AML-193 (cell line): ENCODE measurements at places on chromosomes 3 and 15.

DNA sequence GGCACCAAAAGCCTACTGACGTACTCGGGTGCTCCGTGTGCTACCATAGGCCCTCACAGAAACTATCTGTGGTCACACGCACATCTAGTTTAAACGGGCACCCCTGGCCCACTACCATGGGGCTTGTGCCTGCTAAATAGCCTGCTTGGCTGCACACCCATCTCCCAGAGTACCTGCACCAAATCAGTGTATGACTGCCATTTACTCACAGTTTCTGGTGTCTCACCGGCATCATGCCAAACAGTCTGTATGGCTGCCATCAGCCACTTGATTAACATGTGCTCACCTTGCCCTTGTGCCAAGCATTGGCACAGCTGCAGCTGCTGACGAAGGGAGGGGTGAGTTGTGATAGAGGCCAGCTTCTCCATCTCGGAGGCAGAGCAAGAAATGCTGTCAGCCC lies 232.7 kb downstream of the IGSF11 start:
- DNase-seq, result no peak

GRCh38 chr3:4720316-4721075 lies 227.3 kb downstream of the ITPR1 start:
- DNase-seq, result peak; percentile 55

- no peak for DNase-seq
Observed at GRCh38 chr3:4938281-4938982, 40.8 kb upstream of the BHLHE40 start.

- DNase-seq, result no peak
Observed at GRCh38 chr15:93124126-93124525, 35.1 kb upstream of the RGMA start.

DNA sequence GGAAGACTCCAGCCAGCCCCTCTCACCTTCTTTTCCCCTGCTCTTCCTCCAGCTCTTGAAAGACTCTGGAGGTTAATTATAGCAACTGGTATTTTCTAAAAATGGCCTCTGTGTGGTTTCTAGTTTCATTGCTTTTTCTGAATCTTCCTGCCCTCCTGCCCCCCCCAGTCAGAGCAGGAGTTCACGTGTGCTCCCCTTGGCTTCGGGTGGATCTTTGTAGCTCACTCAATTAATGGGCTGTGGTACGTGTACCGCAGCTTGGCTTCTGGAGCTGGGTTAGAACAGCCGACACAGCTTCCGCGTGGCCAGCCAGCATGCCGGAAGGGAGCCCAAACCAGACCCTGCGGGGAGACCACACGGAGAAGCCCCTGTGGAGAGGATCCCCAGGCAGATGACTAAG lies 31.5 kb downstream of the TM2D3 start:
- no peak for DNase-seq

- DNase-seq, result no peak
Observed at GRCh38 chr15:70566989-70567388, 196.4 kb downstream of the UACA start.

GRCh38 chr3:77147836-77148578 lies 108.1 kb downstream of the ROBO2 start:
- no peak for DNase-seq

- DNase-seq, result no peak
Observed at GRCh38 chr3:130916507-130917167, 22.8 kb downstream of the ATP2C1 start.

DNA sequence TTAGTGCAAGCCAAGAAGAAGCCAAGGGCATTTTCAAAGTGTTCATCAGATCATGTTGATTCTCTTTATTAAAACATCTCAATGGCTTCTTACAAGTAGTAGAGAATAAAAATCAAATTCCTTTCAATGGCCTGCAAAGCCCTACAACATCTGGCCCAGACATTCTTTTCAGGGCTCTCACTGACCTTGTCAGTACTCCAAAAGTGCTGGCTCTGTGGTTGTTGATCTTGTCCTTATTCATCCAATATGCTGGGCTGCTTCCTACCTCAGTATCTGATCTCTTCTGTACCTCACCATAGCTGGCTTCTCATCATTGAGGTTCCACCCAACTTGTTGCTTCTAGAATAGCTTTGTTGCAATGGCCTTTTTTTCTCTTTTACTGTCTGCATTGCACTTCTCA lies 74.0 kb upstream of the SAMMSON start:
- DNase-seq, result no peak

DNA sequence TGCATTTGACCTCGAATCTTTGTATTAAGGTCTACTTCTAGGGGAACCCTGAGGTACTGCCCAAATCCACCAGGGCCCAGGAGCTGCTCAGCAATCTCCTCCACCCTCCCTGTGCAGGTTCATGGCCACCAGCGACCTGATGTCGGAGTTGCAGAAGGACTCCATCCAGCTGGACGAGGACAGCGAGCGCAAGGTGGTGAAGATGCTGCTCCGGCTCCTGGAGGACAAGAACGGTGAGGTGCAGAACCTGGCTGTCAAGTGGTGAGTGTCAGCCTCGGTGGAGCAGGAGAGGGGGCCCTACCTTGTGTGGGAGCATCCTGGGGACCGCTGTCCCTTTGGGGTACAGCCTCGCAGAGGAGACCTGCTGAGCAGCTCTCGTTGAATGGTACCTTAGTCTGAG lies 6.9 kb downstream of the CAND2 start:
- DNase-seq, result no peak

DNA sequence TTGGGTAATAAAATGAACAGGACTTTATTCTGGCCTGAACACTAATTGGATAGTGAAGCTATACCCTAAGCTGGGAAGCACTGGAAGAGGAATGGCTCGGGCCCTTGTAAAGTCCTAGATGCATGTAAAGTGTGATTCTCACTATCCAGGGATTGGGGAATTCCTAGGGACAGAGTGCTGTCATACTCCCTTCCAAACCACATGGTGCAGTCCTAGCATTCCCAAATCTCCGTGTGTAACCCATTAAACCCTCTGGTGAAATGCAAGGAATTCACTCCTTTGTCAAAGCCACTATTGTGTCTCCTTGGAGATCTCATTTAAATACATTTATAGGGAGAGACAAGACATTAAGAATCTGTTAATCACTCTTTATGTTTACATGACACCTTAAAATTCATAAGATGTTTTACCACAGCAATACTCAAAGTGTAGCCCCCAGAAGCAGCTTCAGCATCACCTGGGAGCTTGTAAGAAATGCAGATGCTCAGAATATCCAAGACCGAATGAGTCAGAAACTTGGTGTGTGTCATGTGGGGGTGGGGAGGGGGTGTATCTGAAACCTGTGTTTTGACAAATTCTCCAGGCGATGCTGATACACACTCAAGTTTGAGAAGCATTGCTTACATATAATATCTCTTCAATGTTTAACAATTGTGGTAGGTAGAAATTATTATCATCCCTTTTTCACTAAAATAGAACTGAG lies 121.8 kb upstream of the NPHP3 start:
- no peak for DNase-seq

DNA sequence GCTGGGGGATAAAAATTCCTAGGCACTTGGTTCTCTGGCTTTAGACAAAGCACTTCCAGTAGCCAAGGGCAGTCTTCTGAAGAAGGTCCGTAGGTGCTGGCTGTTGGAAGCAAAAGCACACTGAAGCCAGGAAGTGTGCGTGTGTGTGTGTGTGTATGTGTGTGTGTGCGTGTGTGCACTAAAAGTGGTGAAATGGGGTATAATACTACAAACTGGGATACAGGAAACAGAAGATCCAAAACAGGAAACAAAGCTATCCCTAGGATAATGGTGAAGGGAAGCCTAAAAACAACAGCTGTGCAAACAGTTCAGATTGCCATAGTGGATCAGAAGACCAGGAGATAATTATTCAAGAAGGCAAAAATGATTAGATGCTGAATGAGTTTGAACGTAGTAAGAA lies 103.4 kb downstream of the IL20RB start:
- DNase-seq, result no peak

GRCh38 chr3:129068291-129068886 lies 7.8 kb downstream of the GP9 start:
- DNase-seq, result no peak

GRCh38 chr15:74530771-74531143 lies 10.3 kb upstream of the ARID3B start:
- no peak for DNase-seq

DNA sequence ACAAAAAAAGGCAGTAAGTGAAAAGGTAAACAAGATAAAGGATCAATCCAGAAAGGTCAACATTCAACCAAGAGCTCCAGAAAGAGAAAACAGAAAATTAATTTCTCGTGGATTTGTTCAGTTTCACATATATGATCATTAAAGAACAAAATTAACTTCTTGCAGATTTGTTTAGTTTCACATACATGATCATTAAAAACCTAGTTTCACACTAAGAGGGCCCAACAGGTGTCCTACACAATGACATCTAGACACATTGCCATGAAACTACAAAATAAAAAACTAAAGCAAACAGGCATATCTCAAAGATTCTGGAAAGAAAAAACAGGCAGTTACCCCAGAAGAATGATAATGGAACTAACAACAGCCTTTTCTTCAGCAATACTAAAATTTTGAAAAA lies 22.1 kb downstream of the PHC3 start:
- no peak for DNase-seq

DNA sequence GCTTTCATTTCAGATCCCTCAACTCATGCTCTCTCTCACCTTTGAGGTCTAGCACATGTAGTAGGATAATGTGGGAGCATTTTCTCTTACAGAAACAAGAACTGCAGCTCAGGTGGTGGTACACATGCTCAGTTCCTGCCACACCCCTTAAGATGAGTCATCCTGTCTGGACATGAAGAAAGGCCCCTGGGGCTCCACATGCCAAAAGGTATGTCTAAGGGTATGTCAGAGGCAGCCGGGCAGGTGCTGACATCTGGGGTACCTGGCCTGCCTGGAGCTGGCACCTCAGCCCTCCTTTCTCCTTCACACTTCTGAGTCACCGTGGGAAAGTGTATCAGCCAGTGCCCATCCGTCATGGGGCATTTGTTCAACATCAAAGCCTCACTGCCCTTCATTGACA lies 209.9 kb downstream of the OCA2 start:
- no peak for DNase-seq

DNA sequence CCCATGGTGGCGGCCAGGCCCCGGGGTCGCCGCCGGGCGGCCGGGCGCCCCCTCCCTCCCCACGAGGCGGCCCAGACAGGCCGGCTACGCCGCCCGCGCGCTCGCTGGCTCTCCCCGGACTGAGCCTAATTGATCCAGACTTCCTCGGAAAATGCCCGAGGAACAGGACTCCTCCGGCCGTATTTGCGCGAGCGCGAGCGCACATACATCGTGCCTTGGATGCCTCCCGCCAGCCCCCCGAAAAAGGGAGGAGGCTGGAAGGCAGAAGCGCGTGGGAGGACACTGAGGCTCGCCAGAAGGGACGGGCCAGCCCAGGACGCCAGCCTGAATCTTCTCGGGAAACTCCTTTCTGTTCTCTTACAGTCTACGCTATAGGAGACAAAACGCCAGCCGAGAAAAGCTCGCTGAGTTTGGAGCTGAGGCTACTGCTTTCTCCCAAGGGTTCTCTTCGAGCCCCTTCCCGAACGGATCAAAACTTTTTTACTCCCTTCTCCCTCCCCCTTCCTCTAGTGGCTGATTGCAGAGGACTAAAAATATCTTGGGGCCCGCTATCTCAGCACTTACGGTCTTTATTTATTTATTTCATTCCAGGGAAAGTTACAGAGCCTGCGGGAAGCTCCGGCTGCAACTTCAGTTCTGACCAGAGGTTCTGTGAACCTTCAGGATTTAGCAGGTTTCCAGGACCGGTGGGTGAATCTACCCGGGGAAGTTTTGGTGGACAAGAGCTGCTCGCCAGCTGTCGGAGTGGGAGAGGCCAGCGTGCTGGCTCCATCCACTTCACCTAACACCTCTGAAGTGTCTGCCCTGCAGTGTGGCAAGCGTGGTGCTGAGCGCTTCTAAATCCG lies at the start of gene PDZRN3:
PDZRN3 (minus strand) TSS at position 121 of the 845 bp plus-strand sequence.
- no peak for DNase-seq

DNA sequence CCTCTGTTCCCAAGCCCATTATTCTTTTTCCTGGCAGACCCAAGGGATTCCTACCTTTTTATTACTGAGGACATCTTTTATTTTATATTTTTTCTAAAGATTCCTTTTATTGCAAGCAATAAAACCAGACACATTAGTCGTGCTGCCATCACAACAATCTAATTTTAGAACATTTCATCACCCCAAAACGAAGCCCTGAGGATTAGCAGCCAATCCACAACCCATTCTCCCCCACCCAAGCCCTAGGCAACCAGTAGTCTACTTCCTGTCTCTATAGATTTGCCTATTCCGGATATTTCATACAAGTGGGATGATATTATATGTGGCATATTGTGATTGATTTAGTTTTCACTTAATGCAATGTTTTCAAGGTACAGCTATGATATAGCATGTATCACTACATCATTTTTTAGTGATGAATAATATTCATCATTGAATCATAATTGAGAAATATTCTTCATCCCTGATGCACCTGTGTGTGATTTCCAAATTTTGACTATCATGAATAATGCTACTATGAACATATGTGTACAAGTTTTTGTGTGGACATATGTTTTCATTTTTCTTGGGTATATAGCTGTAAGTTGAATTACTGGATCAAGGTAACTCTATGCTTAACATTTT lies 65.7 kb downstream of the IL1RAP start:
- no peak for DNase-seq

- DNase-seq, result no peak
Observed at GRCh38 chr15:91182101-91182500, 82.0 kb downstream of the SV2B start.
